ENCODE measurements at places on chromosomes 12 and 14. TPM values are rescaled to one million over a fixed set of nuclear protein-coding genes. Genes with fewer than 3 reads are reported as not detected.

Gene EID3
- total RNA-seq: 5.0 TPM

DNA sequence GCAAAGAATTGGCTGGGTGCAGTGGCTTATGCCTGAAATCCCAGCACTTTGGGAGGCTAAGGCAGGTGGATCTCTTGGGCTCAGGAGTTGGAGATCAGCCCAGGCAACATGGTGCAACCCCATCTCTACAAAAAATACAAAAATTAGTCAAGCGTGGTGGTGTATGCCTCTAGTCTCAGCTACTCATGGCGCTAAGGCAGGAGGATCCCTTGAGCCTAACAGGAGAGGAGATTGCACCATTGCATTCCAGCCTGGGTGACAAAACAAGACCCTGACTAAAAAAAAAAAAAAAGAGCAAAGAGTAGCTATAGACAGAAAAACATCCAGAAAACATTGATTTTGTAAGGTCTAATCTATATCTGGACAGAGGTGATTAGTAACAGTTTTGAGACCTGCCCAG is 25.0 kb downstream of the KIF21A start:
- H3K27me3 ChIP-seq: no peaks in the 10 kb centered on the region
- H3K36me3 ChIP-seq: peaks cover 3% of the 10 kb centered on the region
- H3K27ac ChIP-seq: no peak overlapping the region
- no peak for DNase-seq

Gene DPY19L2
- total RNA-seq: 1.9 TPM

GRCh38 chr12:132386926-132387497 is 57.6 kb upstream of the GALNT9 start:
- H3K4me3 ChIP-seq: no peak overlapping the region
- no peaks in the 10 kb centered on the region for H3K4me1 ChIP-seq
- no peak overlapping the region for H3K27ac ChIP-seq

GRCh38 chr12:51246254-51246853 is 7.7 kb downstream of the DAZAP2 start:
- peak; percentile 36 for DNase-seq
- H3K4me1 ChIP-seq: peaks cover 45% of the 10 kb centered on the region
- H3K36me3 ChIP-seq: peaks cover 20% of the 10 kb centered on the region
- no peaks in the 10 kb centered on the region for H3K27me3 ChIP-seq
- H3K4me3 ChIP-seq: peak overlapping the region; percentile 42
- peak overlapping the region; percentile 27 for H3K27ac ChIP-seq

DNA sequence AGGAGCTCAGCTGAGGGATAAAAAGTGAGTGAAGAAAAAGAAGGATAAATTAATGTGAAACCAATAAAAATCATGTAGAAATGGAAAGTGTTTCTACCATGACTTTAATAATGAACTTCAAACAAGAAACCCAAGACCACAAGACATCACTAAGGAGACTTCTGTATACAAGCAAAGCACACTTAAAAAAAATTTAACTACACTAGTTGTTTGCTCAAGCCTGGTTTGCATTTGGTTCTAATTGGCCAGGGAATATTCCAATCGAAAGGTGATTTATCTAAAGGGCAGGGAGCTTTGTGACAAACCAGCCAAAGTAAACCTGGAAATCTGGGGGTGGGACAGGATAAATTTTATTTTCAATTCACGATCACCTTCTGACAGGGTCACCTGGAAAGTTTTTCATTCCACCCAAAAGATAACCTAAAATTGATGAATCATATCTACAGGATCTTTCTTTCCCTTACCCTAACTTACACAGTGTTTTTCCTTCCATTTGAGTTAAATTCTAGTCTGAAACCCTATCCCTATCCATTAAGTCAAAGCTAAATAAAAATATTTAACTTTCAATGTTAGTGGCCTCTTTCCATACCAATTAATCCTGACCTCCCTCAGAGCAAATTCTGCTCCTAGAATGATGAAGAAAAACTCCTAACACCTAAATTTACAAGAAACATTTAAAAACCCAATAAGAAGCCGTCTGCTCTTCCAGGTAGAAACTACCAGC is 2.6 kb downstream of the EGLN3 start:
- H3K4me1 ChIP-seq: peaks cover 20% of the 10 kb centered on the region
- no peak overlapping the region for H3K27ac ChIP-seq
- no peaks in the 10 kb centered on the region for H3K36me3 ChIP-seq
- peaks cover 56% of the 10 kb centered on the region for H3K27me3 ChIP-seq

DNA sequence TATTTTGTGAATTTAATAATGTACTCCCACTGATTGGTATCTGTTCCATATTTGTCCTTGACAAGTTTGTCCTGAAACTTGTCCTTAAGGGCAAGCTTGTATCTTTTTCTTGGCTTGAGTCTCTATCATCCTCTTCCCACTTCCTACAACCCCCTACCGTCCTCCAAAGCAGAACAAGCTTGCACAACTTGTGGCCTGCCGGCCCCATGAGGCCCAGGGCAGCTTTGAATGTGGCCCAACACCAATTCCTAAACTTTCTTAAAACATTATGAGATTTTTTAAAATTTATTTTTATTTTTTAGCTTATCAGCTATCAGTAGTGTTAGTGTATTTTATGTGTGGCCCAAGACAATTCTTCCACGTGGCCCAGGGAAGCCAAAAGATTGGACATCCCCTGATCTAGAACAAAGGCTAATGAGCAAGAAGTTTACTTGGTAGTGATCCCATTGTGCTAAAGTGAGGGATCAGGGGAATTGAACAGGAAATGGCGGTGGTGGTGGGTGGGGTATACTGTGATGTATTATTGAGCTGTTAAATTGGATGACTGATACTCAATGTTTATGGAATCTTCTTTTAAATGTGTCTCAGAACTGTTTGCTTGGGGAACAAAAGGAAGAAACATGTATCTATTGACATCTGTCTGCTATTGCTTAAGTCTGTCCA is 37.8 kb downstream of the TMX1 start:
- no peak overlapping the region for H3K4me3 ChIP-seq
- DNase-seq: no peak
- no peaks in the 10 kb centered on the region for H3K36me3 ChIP-seq
- no peaks in the 10 kb centered on the region for H3K27me3 ChIP-seq
- H3K27ac ChIP-seq: no peak overlapping the region
- no peaks in the 10 kb centered on the region for H3K4me1 ChIP-seq

DNA sequence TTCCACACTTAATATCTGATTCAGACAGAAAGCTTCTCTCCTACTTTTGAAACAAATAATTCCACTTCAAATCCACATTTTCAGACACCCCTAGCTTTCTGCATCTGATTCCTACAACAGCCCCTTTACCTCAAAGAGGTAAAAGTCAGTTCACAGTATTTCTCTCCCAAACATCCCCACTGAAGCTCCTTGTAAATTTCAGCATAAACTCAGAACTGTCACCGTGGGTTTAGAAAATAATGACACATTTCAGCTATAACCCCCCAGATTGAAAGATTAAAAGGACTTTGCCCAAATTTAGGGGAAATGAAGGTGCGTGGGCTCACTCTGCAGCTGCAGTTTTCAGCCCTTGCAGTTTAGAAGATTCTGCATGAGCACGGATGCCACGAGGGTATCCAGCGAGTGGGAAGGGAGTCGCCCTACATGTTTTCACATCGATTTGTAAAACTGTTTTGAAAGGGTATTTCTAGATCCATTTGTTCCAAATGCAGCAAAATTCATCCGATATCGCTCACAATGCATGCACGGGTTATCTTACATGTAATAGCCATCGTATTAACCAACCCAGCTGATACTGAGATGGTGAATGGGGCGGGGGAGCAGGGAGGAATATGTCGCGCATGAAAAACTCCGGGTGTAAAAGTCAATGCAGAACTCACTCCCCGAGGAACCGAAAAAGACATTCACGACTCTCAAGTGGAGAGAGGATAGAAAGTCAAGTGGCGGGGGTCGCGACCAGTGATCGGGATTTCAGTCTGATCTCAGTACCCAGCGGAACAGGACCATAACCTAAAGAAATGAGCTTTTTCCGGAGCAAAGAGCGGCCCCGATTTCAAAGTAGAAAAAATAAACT is 5.0 kb upstream of the CCND2 start:
- H3K27ac ChIP-seq: peak overlapping the region; percentile 98
- peaks cover 6% of the 10 kb centered on the region for H3K36me3 ChIP-seq
- H3K4me3 ChIP-seq: peak overlapping the region; percentile 91
- H3K27me3 ChIP-seq: no peaks in the 10 kb centered on the region
- no peak for DNase-seq
- peaks cover 23% of the 10 kb centered on the region for H3K4me1 ChIP-seq

Gene KNTC1
- 186 TPM for total RNA-seq

GRCh38 chr14:58535044-58535443 is 102.7 kb upstream of the DACT1 start:
- H3K27ac ChIP-seq: peak overlapping the region; percentile 5
- H3K27me3 ChIP-seq: no peaks in the 10 kb centered on the region
- no peak overlapping the region for H3K4me3 ChIP-seq
- DNase-seq: no peak
- peaks cover 5% of the 10 kb centered on the region for H3K4me1 ChIP-seq

GRCh38 chr12:126708492-126708896 is 1558.5 kb upstream of the TMEM132C start:
- peak; percentile 37 for DNase-seq
- no peaks in the 10 kb centered on the region for H3K27me3 ChIP-seq
- H3K36me3 ChIP-seq: no peaks in the 10 kb centered on the region
- peak overlapping the region; percentile 0 for H3K4me3 ChIP-seq
- no peaks in the 10 kb centered on the region for H3K4me1 ChIP-seq
- peak overlapping the region; percentile 5 for H3K27ac ChIP-seq

DNA sequence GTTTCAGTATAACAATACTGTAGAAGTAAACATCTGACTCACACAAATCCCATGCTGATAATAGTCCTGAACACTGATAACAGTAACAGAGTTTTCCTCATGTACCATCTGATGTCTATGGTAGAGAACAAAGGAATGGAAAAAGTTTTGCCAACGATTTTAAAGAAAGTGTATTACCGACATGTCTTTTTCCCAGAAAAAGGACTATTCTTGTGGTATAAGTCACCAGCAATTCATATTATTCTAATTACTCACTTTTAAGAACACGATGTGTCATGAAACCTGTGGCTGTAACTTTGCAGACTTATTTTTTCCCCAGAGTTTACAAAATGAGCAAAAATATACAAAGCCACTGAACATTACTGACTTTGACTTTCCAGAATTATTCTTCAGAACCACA is 40.1 kb upstream of the DCN start:
- no peak for DNase-seq
- no peak overlapping the region for H3K4me3 ChIP-seq
- no peaks in the 10 kb centered on the region for H3K4me1 ChIP-seq
- H3K27me3 ChIP-seq: peaks cover 7% of the 10 kb centered on the region

DNA sequence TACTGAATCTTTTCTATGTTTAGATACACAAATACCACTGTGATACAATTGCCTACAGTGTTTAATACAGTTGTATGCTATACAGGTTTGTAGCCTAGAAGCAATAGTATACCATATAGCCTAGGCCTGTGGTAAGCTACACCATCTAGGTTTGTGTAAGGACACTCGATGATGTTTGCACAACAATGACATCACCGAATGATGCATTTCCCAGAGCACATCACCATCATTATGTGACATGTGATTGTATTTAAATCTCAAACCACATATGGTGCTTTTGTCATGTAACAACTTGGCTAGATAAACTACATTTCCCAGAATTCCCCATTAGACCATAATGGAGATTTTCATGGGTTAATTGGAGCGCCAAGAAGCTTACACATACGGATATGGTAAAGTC is 128.4 kb upstream of the CPNE8 start:
- no peak for DNase-seq
- no peaks in the 10 kb centered on the region for H3K27me3 ChIP-seq
- no peak overlapping the region for H3K27ac ChIP-seq
- H3K4me3 ChIP-seq: no peak overlapping the region

DNA sequence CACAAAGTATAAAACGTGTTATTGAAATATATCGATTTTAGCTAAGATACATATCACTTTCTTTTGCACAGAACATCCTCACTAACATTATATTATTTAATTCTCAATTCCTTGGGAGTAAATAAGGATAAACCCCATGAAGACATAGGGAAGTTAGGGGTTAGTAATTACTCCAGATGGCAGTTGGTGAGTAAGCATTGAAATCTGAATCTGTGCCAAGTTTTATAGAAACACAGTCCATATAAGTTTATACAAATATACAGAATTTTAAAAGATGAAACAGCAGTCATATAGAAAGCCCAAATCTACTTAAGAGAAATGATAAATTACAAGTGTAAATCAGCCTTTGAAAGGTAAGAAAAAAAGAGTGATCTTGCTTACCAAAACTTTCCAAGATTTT is 200.4 kb upstream of the SYT10 start:
- H3K27ac ChIP-seq: no peak overlapping the region
- no peak for DNase-seq
- no peaks in the 10 kb centered on the region for H3K36me3 ChIP-seq
